Activated CD8-positive, alpha-beta memory T cell treated with anti-CD3 and anti-CD28 coated beads, Interleukin-2, amount 50 U/mL, for 48 hours (primary cell): ENCODE measurements at places on chromosomes 12 and 14.

DNA sequence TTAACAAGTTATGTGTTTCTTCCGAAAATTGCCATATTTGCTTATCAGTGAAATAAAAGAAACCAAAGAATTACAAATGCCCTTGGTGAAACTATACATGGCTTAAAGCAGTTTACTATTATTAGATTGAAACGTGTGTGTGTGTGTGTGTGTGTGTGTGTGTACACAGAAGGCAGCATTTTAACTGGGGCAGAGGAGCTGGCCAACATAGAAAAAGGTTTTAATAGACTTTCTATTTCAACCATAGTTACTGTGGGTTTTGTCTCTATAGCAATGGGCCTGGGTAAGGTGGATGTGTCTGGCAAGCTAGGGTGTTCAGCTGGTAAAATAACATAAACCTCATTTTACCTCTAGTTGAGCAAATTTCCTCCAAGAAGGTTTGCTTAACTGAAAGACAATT, 6.5 kb downstream of the PRICKLE1 start:
- no peak for DNase-seq

- DNase-seq: no peak
These were observed 398.4 kb downstream of the SYT1 start for GRCh38 chr12:79262938-79263337.

- DNase-seq: peak; percentile 89
These were observed 67.8 kb upstream of the PLEKHG3 start for GRCh38 chr14:64636208-64636979.

- peak; percentile 98 for DNase-seq
These were observed at the start of gene ACIN1 for GRCh38 chr14:23094666-23095195. Gene ACIN1 (minus strand): TSS chr14:23095136. CDS start chr14:23095112, 24 bp downstream.

- no peak for DNase-seq
These were observed 191.3 kb downstream of the ANO6 start for GRCh38 chr12:45406988-45407850.

- DNase-seq: no peak
These were observed 80.1 kb downstream of the PLXNC1 start for GRCh38 chr12:94228488-94228907.

DNA sequence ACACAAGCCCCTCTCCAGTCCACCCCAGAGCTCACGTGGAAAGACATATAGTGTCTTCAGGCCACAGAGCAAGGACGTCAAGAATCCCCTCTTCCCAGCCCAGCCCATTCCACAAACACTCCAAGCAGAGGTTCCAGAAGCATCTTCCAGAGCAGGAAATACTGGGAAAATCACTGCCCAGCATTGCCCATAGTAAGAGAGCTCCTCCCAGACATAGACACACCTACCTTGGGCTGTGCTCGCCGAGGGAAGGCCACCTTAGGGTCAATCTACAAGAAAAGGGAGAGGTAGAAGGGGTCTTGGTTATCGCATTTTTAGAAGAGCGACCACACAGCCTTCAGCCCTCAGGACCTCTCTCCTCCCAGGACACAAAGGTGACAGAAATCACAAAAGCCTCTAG, 4.5 kb downstream of the MSI1 start:
- no peak for DNase-seq

GRCh38 chr14:25832585-25832984, 765.2 kb downstream of the NOVA1 start:
- DNase-seq: no peak

DNA sequence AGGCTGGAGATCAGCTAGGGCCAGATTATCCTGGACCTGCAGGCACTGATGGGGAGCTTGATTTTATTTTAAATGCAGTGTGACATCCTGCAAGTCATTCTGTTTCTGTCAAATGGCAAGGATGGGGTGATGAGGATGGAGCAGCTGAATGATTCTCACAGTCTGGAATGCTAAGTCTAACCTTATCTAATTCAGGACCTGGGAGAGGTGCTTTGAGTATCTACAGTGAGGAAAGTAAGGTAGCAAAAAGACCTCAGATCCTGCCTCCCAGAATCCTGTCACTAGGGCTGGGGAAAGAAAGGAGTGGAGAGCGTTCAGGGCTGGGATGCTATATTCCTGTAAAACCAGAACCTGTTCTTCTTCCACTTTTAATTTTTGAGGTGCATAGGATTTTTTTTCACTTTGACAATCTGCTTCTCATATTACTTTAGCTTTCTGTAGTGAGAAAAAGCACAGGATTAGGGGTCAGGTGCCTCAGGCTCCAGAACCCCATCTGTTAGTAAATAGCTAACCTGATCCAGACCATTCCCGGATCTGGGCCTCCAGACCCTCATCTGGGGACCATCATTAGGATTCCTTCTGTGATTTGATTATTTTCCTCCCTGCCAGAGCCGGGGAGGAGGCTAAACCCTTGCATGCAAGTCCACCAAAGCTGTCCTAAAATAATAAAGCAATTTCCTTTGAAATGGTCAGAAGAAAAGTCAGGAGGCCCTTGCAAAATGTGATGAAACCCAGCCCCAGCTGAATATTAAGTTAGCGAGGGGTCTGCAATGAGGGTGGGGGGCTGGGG, 54.7 kb downstream of the ASCL1 start:
- no peak for DNase-seq

- DNase-seq: no peak
These were observed 29.0 kb upstream of the AMN start for GRCh38 chr14:102893452-102893851.

DNA sequence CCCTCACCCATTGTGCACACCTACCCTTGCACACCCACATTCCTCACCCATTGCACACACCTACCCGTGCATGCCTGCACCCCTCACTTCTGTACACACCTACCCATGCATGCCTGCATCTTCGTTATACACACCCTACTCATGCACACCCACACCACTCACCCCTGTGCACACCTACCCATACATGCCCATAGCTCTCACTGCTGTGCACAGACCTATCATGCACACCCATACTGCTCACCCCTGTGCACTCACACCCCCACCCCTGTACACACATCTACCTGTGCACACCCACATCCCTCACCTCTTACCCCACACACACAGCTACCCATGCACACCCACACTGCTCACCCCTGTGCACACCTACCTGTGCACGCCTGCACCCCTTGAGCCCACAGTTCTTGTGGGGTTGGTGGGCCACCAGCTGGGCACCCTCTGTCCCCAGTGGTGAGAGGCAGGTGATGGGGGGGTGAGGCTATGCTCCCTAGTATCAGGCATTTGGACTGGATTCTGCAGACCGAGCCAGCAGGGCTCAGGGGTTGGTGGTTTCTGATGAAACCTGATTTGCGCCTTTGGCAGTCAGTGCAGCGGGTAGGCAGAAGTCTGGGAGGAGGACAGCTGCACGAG, 15.6 kb downstream of the CEP170B start:
- no peak for DNase-seq

DNA sequence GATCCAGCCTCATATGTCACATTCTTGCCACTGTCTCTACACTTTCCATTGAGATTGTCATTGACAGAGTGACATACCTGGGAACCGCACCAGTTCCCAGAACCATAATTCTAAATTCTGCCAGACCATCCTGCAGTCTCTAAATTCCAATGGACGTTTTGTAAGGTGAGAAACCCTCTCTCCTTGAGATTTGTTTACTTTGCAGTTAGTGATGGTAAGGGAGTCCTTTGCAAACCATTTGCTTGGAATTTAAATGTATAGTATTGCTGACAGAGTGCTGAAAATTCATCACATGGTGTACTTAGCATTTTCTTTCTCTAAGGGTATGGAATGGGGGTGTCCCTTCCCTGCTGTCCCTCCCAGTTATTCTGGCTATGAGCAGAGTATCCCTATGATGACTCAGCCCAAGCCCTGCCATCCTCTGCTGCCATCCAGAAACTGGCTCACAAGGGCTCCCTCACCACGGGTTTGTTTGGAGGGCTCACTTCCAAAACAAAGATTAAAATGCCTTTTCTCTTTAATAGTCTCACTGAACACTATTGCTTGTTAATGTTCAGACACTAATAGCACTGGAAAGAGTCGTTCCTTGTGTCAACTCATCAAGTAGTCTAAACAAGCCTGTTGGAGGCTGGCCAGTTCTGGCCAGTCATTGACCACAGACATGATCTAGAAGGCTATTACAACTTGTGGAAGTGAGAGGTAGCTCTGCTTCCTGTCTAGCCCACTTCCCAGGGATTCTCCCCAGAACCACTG, 129.0 kb upstream of the HMGA2 start:
- no peak for DNase-seq

DNA sequence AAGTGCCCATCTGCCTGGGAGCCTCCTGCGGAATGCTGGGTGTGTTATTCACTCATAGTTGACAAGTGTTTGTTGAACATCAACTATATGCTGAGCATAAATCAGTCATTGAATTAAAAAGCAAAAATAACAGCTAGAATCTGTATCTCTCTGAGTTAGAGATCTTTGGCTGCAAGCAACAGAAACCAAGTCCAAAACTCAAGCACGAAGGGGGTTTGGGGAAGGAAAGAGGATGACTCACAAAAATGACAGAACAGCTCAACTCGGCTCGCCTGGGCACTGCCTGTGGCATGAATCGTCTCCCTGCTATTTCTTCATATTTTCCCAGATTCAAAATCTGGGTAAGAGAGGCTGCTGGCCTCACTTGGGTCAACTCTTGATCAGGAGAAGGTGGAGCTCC, 72.6 kb upstream of the NCOR2 start:
- DNase-seq: no peak

- no peak for DNase-seq
These were observed 148.1 kb upstream of the C14orf180 start for GRCh38 chr14:104431351-104431928.

GRCh38 chr12:108756421-108756820, 25.1 kb upstream of the CORO1C start:
- no peak for DNase-seq

DNA sequence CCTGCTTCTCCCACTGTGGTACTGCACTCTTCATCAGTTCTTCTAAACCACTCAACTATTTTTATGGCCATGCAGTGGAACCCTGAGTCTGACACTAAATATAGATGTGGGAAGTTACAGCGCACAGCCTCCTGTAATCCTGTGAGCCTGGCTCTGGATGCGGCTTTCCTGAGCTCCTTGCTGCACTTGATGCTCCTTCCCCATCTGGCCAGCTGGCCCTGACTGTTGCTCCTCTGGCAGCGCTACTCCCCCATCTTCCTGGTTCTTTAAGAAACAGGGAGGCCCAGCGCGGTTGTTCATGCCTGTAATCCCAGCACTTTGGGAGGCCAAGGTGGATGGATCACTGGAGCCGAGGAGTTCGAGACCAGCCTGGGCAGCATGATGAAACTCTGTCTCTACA, 24.6 kb downstream of the IQSEC3 start:
- DNase-seq: no peak

GRCh38 chr12:130628304-130628703, 87.8 kb downstream of the RIMBP2 start:
- no peak for DNase-seq

DNA sequence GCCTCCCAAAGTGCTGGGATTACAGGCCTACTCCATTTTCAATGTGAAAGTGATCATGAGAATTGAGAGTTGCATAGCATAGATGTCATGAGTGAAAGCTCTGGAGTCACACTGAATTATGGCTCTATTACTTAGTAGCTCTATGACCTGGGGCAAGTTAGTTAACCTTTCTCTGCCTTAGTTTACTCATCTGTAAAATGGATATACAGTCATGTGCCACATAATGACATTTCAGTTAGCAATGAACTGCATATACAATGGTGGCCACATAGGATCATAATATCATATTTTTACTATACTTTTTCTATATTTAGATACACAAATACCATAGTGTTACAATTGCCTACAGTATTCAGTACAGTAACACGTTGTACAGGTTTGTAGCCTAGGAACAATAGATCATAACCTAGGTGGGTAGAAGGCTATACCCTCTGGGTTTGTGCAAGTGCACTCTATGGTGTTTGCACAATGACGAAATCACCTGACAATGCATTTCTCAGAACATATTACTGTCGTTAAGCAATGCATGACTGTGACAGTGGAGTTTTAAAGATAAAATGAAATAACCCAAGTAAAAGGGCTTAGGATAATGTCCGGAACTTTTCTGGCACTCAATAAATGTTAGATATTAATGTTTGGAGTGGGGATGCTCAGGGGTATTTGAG, 53.1 kb downstream of the ZFYVE26 start:
- DNase-seq: no peak

DNA sequence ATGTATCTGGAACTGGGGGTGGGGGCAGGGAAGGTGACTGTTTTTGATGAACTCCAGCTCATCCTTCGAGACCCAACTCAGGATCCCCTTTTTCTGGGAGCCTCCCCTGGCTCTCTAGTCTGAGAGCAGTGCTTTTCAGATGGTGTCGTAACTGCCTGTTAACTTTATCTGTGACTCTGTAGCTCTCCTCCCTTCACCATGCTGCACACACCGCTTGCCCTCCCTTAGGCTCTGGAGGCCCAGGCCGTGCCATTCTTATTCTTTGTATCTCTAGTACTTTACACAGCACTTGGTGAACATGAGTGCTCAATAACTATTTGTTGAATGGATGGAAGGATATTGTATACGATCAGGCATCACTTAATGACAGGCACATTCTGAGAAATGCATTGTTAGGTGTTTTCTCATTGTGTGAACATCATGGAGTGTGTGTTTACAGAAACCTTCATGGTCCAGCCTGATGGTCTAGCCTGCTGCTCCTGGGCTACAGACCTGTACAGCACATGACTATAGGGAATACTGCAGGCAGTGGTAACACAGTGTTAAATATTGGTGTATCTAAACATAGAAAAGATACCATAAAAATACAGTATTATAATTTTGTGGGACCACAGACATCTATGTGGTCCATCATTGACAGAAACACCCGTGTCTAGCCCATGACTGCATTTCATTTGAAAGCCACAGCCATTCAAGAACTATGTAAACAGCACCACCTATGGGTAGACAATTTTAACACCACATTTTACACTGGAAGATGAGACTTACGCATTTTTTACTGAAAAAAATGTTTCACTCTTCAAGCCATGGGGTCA, 91.8 kb downstream of the EML1 start:
- DNase-seq: no peak

- peak; percentile 42 for DNase-seq
These were observed 46.0 kb downstream of the SH2B3 start for GRCh38 chr12:111451649-111452129.

- no peak for DNase-seq
These were observed 44.3 kb downstream of the KRT80 start for GRCh38 chr12:52147367-52147963.

- no peak for DNase-seq
These were observed 62.5 kb downstream of the DRAM1 start for GRCh38 chr12:101939856-101940265.

- no peak for DNase-seq
These were observed 43.7 kb downstream of the CCDC59 start for GRCh38 chr12:82314406-82314892.

DNA sequence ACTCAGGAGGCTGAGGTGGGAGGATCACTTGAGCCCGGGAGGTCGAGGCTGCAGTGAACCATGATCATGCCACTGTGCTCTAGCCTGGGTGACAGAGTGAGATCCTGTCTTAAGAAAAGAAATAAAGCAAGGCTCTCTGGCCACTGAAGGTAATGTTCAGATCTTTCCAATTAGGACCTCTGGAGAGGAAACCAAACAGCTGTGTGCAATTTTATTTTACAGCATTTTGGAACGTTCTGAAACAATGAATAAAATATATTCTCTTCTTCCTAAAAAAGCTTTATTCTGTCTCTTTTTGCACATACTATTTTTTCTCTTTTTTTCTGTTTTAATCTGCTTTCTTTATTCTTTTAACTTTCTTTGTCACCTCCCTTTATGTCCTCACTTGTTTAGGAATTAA, 5.0 kb upstream of the YBX3 start:
- no peak for DNase-seq

- DNase-seq: no peak
These were observed 21.5 kb downstream of the CMKLR1 start for GRCh38 chr12:108317308-108318234.
